Activated CD4-positive, alpha-beta memory T cell treated with anti-CD3 and anti-CD28 coated beads, Interleukin-2, amount 10 ng/mL, durations not matched to agents 7 days and 5 days (primary cell): ENCODE measurements at places on chromosomes 13 and 19.

DNA sequence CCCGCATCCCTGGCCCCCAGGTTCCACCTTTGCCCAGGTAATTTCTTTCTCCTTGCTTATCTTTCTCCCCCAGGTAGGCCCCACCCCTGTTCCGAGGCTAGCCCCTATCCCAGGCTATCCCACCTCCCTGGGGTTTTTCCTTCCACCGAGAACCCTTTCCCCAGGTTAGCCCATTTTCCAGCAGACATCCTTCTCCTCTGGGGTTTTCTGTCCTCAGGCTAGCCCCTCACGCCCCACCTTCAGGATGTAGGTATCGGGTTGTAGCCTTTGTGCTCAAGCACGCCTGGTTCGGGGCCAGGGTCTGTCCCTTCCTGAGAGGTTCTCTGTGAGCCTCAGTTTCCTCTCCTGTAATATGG is 837 bp downstream of the FSD1 start:
- DNase-seq, result no peak

DNA sequence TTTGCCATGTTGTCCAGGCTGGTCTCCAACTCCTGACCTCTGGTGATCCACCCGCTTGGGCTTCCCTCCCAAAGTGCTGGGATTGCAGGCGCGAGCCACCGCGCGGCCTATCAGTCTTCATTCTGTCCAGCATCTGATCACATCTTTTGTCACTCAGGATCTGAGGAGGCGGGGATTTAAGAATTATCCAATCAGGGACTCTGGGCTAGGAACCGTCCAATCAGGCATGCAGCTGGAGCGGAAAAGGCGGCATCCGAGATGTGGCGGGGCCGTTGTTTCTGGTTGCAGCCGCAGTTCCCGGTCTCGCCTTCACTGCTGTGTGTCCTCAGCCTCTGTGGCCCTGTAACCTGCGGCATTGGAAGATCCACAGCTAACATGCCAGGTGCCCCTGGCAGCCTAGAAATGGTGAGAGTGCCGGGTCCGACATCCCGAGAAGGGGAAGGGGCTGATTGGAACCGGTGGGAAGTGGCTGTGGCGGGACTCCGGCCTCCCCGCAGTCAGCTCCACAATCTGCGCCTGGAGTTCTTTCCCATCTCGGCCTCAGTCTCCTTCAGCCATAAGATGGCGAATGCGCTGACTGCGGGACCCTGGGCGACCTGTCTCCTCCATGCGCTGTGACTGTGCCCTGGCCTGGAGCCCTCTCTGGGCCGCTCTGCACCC is at the start of gene ZNF729:
Gene ZNF729, plus strand, starts transcription at position 291 of the 660 bp plus-strand sequence. Its CDS starts 85 bp downstream, at position 376.
- no peak for DNase-seq

- DNase-seq, result peak; percentile 38
These were observed at the start of gene EHD2 for GRCh38 chr19:47713046-47714021. EHD2 (plus strand) TSS chr19:47713422; CDS start chr19:47716613, 3,191 bp downstream.

- DNase-seq, result peak; percentile 33
These were observed 11.5 kb downstream of the S1PR2 start for GRCh38 chr19:10219678-10220077.

- DNase-seq, result no peak
These were observed 51.5 kb downstream of the BICRA start for GRCh38 chr19:47660435-47660832.

DNA sequence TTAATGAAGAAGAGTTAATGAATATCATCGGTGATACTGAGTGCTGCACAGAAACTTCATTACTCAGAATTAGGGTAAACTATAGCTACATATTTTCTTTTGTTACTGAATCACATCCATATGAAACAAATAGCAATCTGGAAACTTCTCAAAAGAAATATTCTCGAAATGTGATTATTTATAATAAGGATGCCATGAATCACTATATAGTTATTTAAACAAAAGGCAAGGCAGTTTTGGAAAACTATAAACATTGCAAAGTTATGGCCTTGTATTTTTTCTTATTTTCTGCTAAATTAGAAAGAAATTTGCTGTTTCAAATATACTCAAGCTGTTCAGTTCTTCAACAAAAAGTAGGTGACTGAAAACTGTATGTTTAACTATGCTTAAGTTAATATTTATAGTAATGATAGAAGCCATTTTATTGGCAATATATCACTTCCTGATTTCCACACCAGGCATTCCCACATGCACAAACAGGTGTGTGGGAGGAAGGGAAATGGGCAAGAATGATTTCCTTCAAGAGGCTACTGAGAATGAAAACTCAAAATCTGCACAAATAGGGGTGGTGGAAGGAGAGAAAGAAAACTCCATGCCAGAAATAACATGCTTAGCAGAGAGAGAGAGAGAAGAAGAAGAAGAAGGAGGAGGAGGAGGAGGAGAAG is 74.5 kb upstream of the FRY start:
- DNase-seq, result no peak

DNA sequence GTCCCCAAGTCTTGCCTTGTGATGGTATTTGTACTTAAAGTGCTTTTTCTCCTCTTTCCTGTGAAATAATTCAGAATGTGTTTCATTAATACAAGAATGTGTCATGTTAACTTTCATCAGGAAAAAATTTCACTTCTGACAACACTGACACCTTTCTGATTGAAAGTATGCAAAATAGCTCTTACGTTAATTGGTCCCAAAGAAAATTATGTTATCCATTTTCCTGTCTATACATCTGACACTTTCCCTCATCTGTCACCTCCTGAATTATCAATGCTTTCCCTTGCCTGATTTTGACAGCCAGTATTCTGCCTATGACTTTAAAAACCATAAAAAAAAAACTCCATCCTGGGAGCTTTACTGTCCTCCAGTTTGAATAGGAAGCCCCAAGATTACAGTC is 336.5 kb downstream of the ATP8A2 start:
- no peak for DNase-seq

- DNase-seq, result no peak
These were observed 34.2 kb upstream of the MAP3K10 start for GRCh38 chr19:40157059-40157458.

DNA sequence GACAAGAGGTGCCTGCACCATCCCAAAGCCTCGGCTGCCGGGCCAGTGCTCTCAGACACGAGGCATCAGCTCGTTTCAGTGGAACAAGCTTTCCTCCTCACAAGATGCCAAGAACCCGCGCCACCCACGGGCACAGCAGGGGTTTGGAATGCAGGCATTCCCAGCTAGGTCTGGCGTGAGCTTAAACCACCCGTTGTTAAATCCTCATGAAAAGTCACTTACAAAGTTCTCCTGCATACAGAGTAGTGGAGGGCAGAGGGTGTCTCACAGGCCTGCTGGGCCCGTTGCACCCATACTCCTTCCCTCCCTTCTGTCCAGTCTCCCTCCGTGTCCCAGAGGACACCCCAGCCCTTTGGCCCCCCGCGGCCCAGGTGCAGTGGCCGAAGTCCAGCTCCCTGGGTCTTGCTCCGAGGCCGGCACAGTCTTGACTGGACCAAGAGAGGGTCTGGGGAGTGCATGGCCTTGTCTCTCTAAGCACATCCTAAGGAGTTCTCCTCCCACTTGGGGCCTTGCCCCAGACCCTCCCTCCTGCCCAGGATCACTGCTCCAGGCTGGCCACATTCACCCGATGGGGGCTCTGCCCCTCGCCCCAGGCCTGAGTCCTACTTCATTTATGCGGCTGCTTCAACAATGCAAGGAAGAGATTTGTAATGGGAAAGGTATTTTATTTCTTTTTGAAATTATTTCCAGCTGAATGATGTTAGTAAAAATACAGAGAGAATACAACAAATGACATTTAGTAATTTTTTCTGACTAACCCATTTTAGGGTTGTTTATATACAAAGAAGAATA is 35.2 kb upstream of the GRTP1 start:
- DNase-seq, result no peak

DNA sequence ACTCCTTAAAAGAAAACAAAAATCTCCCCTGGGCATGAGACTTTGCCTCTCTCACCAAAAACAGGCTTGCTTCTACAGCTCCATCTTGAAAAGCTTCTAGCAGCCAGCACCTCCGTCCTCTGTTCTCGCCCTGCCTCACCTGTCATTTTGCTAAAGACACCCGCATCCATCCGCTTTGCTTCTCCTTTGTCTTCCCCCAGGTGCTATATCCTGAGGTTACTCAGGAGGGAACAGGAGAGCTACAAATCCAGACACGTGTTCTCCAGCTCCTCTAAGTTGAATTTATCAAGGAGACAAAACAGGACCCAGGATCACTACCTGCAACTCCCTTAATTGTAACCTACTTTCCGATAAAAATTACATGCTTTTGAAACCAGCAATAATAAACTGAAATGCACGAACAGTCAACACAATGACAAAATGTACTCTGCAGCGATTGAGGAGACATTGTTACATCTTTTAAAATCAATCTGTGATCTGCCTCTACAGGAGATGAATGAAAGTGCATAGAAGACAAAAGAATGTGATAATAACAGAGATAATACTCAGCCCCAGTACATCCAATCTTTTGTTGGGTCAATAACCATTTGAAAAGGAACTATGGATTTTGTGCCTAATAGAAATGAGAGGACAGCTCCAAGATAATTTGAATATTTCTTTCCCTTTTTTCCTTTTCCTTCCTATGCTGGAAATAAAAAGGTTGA is 221.2 kb downstream of the DCLK1 start:
- DNase-seq, result no peak

GRCh38 chr19:7979011-7979410 is 26.4 kb downstream of the ELAVL1 start:
- DNase-seq, result no peak

DNA sequence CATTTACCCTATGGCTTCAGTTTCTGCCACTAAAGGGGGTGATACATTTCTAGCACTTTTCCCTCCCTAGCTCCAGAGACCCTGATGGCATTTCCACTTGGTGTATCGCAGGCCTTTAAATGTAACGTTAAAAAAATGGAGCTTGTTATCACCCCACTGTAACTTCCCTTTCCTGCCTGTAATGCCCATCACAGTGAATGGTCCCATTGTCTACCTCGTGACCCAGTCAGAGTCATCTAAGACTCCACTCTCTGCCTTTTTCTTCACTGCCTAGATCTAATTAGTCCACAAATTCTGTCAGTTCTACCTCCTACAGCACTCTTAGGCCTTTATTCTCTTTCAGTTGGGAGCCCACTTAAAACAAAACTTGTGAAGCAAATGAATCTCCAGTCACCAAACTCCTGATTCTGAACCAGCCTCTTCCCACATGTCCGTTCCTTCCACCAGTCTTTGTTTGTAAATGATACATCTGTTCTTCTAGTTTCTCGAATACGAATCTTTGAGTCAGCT is 64.8 kb downstream of the NHLRC3 start:
- no peak for DNase-seq

- DNase-seq, result no peak
These were observed 45.3 kb downstream of the UFM1 start for GRCh38 chr13:38394777-38395496.

DNA sequence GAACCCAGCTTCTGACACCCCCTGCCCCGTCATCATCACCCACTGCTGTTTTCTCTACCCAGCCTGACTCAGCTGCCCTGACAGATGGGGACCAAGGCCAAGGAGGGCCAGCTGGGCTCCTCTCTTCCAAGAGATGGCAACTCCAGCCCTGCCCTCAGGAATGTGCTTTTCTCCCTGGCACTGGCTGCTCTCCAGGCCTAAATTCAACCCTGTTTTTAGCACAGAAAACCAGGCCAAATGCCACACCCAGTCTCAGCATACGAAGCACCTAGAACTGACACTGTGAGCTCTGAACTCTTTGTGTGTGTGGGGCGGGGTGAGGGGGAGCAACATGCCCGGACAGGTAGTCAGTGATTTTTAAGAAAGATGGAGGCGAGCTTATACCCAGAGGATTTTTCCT is 23.4 kb upstream of the IGFL1 start:
- no peak for DNase-seq

GRCh38 chr19:46076951-46077814 is 36.4 kb upstream of the IGFL4 start:
- DNase-seq, result peak; percentile 22

DNA sequence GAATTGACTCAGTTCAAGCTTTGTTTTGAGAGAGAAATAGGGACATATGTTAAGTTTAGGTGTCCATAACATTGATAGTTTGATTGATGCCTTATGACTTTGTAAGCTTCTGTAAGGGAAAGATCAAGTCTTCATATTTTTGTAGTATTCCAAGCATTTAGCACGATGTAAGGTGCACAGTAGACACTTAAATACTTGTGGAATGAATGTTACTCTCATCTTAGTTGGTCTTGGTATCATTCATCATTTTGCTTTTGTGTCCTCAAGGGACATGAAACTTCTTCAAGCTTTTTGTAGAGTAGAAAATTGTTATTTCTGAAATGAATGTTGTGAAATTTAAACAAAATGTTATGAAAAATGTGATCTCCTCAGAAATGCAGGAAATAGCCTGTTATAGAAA is 10.1 kb downstream of the TDRD3 start:
- DNase-seq, result no peak

GRCh38 chr19:4660993-4661392 is 9.1 kb downstream of the MYDGF start:
- DNase-seq, result no peak

DNA sequence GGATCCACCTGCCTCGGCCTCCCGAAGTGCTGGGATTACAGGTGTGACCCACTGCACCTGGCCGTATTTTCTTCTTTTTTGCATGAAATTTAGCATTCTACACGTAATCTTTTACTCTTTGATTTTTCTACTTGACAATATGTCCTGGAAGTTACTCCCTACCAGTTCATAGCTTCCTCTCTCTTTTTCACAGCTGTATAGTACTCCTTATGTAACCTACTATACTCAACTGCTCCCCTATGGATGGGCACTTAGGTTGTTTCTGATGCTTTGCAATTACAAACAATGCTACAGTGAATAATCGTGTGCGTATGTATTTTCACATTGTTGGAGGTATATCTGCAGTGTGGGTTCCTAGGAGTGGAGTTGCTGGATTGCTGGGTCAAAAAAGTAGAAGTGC is 90.5 kb upstream of the FARP1 start:
- DNase-seq, result no peak

DNA sequence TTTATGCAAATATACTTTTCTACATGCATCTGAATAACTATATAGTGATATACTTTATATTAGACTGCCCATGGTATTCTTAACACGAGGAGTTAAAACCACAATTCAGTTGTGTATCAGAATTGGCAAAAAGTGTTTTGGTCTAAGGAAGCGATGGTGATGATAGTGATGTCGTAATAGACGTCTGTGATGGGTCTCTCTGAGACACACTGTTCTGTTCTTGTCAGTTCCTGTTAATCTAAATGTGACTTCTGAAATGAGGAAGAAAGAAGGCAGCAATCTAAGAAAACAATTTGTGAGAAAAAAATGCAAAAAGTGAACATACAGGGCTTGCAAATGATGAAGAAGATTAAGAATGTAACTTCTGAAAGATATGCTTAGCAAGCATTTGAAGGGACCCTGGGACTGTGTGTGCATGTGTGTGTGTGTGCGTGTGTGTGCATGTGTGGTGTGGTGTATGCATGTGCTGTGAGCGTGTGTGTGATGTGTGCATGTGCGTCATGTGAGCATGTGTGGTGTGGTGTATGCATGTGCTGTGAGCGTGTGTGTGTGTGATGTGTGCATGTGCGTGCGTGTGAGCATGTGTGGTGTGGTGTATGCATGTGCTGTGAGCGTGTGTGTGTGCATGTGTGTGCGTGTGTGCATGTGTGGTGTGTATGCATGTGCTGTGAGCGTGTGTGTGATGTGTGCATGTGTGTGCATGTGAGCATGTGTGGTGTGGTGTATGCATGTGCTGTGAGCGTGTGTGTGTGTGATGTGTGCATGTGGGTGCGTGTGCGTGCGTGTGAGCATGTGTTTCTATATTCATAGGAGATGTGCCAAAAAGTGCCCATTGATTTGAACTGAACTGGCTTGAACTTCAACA is 131.8 kb downstream of the IRS2 start:
- DNase-seq, result no peak
